ENCODE measurements at places on chromosomes 3 and 15.

- DNase-seq: no peak
Observed at GRCh38 chr3:72210261-72210660, 425.3 kb upstream of the PROK2 start.

- no peak for DNase-seq
Observed at GRCh38 chr3:183159333-183159732, 3.2 kb downstream of the LAMP3 start.

DNA sequence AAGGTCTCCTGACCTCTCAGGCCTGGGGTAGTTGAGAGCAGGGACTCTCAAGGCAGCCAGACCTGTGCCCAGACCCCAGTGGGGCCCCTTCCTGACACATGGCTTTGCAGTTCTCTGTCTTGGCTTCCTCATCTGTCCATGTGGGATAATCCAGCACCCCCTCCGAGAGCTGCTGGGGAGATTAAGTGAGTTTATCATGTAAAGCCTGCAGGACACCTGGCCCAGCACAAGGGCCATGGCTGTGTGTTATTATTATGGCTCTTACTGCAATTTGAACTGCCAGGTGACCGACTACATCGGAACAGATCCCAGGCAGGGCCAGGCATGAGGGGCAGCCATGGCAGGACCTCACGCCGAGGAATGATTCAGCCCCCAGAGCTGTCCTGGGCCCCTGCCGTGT lies 12.6 kb downstream of the DUSP7 start:
- DNase-seq: no peak

DNA sequence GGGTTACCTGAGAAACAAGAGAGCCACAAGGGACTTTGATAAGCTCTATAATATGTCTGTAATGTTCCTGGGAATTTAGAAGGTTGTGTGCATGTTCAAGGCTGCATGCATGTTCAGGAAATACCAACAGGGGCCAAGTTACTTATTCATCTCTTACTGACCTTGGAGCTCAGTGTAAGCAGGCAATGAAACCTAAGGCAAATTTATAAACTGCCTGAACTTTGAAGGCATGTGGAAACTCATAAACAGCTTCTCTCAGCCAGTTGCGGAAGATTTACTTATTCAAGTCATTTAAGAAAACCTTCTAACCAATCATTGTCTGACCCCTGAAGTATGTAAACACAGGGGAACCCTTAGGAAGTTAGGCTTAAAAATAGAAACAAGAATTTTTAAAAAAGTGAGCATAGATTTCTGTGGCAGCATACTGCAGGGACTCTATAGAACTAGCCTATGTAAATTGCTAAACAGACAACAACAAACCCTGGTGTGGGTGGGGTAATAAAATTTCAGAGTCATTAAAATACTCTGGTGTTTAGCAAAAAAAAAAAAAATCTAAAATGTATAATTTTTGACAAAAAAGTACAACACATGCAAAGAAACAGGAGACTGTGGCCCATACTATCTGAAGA lies 57.2 kb downstream of the SLC15A2 start:
- DNase-seq: no peak

- DNase-seq: no peak
Observed at GRCh38 chr15:59654046-59654445, 3.3 kb downstream of the GTF2A2 start.

DNA sequence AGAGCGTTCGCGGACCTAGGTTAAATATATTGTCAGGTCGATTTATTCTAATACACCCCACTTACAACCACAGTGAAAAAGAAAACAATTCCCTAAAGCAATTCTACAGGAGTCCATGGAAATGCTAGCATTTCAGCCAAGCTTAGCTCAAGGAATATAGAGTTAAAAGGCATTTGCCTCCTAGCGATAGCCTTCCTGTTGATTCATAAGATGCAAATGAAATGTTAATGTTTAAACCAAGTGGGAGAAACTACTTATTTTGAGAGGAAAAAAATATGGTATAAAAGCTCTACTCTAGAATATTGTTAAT lies 1.7 kb upstream of the ALCAM start:
- peak; percentile 60 for DNase-seq

DNA sequence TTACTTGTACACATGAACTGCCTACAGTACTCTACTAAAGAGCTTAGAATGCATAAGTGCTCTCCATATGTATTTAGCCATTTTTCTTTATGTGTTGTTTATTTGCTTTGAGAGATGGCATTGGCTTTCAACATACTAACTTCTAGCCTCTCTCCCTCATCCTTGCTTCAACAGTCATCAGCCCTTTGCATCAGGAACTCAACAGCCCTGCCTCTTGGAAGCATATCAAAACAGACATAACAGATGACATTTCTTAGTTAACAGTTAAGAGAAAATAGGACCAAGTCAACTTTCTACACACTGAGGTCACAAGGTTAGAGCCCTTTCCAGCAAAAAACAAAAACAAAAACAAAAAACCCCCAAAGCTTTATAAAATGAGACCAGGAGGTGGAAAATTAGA lies 145.6 kb downstream of the TCF12 start:
- no peak for DNase-seq

GRCh38 chr3:139521816-139522215 lies 17.7 kb downstream of the RBP1 start:
- DNase-seq: no peak

DNA sequence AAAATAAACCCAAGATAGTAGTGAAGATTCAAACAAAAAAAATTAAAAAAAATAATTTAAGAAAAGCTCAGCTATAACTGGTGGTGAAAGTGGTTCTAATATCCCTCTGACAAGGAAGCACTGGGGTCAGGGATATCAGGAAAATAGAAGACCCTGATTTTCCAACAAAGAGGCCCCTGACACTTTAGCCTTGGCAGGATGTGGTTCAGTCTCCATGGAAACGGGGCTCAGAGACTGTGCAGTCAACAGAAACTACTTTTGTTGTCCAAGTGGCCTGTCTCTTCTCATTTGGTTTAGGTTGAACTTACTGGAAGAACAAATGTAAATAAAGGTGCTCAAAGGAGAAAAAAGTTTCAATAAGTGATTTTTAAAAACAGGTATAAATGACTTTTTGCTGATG lies 27.2 kb downstream of the INTS14 start:
- DNase-seq: peak; percentile 29

DNA sequence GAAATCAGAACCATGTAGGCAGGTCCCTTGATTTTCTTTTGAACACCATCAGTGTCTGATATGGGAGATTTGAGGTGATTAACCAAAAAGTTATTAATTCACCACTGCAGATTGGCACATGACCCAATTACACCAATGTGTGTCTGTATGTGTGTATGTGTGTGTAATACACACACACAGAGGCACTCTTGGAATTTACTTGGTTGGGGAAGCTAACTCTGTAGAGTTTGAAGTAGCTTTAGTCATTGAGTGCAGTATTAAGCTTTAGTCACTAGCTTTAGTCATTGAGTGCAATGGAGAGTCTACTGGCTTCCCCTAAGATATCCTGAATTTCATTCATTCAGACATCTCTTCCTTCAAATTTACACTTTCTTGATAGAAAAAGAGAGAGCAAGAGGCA lies 109.4 kb upstream of the C15orf61 start:
- DNase-seq: no peak

- DNase-seq: no peak
Observed at GRCh38 chr3:120180731-120181412, 86.6 kb upstream of the GSK3B start.

GRCh38 chr3:24264748-24265158 lies 229.9 kb downstream of the THRB start:
- peak; percentile 62 for DNase-seq

DNA sequence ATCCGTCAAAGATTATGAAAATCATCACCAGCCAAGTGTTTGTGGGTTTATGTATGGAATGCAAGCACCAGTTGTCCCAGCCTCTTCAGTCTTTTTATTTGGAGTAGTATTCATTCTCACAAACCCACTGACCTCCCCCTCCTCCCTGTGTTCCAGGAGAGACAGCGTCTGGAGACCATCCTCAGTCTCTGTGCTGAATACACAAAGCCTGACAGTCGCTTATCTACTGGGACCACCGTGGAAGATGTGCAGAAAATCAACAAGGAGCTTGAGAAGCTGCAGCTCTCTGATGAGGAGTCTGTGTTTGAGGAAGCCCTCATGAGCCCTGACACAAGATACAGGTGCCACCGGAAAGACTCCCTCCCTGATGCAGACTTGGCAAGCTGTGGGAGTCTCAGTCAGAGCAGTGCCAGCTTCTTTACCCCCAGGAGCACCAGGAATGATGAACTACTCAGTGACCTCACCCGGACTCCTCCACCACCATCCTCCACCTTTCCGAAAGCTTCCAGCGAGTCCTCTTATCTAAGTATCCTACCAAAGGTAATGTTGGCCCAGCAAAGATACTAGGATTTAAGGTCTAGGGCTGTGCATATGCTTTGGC lies 54.2 kb downstream of the PHLDB2 start:
- no peak for DNase-seq

GRCh38 chr3:31695280-31696008 lies 162.7 kb downstream of the STT3B start:
- no peak for DNase-seq

GRCh38 chr15:41621200-41622193 lies 38.7 kb upstream of the MGA start:
- peak; percentile 82 for DNase-seq

DNA sequence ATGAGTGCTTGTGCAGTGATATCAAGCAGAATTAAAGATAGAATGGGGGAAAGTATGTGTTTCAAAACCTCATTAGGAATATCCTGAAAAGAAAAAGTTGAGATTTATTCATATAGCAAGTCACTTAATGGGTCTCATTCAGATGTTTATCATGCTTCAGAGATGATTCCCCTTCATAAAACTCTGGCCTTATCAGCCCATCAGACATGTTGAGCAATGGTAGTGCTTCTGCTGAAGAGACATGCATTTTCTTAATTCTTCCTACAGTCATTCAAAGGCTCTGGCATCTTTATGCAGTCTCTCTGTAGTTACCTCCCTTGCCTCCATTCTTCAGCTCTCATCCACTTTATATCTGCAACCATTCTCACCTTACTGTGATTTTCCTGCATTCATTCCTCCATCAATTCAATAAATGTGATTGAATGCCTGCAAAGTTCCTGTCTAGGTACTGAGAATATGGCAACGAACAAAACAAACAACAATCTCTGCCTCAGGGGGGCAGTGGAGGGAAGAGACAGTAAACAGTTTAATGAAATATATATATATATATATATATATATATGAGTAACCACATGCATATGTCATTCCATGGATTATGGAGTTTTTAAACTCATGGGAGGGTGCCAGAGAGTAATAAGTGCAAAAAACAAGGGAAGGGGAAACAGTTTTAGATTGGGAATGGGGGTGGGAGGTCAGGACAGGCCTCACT lies 138.5 kb downstream of the NECTIN3 start:
- no peak for DNase-seq

DNA sequence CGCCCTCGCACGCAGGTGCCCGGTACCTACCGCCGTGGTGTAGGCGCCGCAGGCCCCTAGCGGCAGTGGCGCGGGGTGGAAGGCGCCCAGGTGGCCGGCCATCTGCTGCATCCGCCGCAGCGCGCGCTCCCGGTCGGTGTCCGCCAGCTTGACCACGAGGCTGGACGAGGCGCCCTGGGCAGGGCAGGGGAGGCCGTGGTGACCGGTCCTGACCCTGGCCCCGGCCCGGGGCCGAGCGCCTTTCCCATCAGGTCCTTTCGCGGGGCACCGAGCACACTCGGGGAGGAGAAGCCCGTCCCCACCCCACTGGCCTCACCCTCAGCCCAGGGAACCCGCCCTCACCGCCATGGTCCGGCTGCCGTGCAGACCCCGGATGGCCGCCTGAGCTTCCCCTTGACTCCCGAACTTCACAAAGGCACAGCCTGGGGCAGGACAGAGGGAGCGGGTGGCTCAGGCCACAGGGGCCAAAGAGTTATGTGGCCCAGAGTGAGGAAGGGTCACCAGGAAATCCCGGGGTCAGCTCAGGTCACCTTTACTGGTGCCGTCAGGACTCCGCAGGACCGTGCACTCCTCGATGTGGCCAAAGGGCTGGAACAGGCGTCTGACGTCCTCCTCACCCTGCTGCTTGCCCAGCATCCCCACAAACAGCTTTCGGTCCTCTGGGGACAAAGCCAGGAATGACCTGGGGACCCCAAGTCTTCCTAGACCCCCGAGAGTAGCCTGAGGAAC lies 17.4 kb upstream of the PARP6 start:
- DNase-seq: no peak

GRCh38 chr15:98744506-98744905 lies 96.2 kb downstream of the IGF1R start:
- DNase-seq: no peak

- DNase-seq: no peak
Observed at GRCh38 chr3:177994976-177995375, 541.3 kb upstream of the KCNMB2 start.

- DNase-seq: no peak
Observed at GRCh38 chr3:178042376-178042775, 493.9 kb upstream of the KCNMB2 start.

DNA sequence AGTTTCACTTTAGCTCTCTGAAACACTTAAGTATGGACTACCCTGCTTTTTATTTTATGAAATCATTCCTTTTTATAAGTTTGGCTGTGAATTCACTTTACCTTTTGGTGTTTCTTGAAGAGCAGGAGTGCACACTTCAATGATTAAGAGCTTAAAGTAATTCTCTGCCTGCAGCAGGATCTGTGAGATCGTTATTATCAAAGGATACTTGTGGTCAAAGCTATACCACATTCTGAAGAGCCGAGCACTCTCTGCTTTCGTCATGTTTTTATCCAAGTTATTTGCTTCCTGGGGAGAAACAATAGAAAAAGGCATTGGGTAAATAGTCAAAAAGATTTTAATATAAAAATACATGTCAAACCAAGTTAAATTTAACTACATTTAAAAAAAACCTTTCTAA lies 243.7 kb downstream of the CHST2 start:
- DNase-seq: no peak

- peak; percentile 84 for DNase-seq
Observed at GRCh38 chr3:187748050-187748481, 2.8 kb upstream of the BCL6 start.

DNA sequence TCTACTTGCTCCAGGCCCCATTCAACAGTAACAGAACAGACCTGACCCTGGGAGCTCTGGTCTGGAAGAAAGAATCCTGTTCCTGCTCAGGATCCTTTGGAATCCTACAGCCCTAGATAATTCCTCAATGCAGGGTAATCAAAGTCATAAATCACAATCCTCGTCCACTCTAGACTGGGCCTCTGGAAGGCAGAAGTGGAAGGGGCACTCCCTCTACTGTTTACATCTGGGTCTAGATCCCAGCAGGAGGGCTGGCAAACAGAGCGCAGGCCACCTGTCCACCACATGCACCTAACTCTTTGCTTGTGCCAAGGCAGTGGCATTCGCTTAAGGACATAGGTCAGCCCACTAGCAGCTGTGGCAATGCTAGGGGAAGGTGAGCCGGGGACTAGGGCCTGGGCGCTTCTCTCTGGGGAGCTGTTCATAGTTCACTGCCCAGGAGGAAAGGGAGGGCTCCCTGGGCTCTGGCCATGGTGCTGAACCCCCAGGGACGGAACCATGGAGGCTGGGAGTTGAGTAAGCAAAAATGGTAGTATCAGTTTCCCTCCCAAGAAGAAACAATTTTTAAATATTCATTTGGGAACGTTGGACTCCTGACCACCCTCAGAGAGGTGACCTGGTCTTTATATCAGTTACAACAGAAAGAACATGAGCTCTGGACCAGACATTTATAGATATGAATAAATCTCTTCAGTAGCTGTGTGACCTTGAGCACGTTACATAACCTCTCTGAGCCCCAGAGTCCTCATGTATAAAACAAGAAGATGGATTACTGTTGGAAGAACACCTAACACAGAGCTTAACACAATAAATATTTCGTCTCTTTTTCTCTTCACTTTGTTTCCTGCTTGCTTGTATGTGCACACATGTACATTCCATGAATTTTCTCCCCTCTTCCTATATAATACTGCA lies 90.2 kb downstream of the NTRK3 start:
- DNase-seq: peak; percentile 28

All from ACHN (cell line).